CD4-positive, alpha-beta T cell treated with Interleukin-6 at 100 ng/mL for 8 hours (primary cell): ENCODE measurements at places on chromosomes 7 and 10.

DNA sequence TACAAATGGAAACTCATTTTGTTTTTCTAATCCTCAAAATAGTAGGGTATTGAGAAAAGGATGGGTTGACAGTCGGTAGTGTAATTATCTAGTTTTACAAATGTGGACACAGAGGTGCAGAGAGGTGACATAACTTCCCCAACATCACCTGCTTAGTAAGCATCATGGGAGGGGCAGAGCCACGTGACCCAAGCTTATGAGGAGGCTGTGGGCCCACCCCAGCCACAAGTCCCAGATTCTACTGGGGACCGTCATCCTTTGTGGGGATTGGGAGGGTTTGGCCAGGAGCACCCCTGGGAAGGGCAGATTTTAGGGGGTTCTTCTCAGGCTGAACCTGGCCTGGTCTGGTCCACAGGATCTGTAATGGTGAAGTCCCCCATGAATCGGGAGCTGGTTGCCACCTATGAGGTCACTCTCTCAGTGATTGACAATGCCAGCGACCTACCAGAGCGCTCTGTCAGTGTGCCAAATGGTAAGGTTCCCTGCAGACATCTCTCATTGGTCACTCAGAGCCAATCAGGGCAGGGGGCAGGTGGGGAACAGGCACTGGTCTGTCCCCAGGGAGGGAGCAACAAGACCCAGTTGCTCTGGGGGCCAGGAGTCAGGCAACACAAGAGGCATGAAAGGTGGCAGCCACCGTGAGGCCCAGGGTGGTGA lies 23.6 kb upstream of the VSIR start:
- no peak for DNase-seq

GRCh38 chr7:142307246-142307900 lies 49.5 kb upstream of the PRSS58 start:
- no peak for DNase-seq

GRCh38 chr7:21771906-21772610 lies 173.6 kb downstream of the CDCA7L start:
- no peak for DNase-seq

GRCh38 chr7:36653008-36653662 lies 71.2 kb downstream of the AOAH start:
- no peak for DNase-seq

DNA sequence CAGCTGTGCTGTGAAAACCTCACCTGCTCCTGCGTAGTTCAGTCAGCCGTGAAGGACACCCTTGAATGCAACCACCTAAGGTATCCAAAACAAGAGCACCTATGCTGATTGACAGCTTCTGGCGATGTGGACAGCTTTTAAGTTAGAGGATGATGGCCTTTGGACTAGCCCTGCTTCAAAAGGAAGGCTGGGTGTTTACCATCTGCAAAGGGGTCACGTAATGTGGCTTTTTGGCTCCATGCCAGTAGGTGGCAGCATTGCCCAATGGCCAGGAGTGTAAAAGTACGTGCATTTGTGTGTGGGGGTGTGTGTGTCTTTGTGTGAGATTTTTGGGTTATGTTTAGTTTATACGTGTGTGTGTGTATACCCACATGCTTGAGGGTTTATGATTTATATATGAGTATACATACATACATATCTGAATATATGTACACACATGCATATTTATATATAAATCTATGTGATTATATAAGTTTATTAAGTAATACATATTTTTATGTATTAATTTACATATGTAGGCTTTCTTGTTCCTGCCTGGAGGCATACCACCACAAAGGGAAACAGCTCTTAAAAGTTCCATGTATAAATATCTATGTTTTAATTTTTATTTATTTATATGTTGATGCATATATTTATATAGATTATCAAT lies 236.3 kb upstream of the ANKRD30A start:
- peak; percentile 20 for DNase-seq
